Globus pallidus (tissue), 1 donor: ENCODE measurements at places on chromosomes 13 and 19.
A peak's percentile ranks its signal among the peaks of the same experiment; 100 is the strongest.

DNA sequence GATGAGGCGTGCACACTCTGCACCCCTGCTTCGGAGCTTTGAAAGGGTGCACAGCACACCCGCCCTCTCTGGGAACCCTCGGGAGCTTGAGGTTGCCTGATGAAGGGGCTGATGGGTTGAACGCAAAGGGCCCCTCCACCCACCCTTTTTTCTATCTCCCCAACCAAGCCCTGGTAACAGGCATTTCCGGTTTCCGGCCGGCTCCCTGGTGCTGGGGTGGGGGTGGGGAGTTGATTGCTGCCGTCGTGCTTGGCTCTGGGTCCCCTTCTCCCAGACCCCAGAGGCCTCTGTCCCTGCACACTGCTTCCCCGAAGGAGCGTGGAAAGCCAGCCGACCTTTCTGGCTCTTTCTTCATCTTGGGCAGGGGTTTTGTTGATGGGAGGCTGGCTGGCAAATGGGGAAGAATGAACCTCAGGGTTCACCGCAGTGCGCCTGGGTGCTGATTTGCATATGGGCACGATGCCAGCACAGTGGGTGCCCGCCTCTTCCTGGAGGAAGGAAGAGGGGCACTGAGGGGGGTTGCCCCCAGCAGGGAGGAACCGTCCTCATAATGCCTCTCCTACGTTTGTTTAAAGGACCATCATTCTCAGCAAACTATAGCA, 29.1 kb downstream of the VAV1 start:
- DNase-seq = peak; percentile 49

GRCh38 chr19:48629599-48630295, 7.4 kb downstream of the DBP start:
- DNase-seq = no peak

DNA sequence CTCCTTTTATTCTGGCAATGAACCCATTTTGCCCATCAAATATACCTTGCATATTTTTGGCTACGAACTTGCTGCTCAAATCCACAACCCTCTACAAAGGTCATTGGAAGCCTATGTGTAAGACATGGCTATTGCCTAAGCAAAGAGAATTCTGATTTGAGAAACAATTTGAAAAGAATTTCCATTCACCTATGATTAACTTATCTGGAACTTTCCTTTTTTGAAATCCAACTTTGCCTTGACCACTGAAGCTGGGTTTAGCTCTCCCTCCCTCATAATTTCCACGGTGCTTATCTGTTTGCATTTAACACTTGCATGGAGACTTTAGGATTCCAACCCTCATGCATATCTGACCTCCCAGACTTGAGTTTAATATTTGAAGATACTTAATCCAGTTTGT, 1514.7 kb upstream of the SLC10A2 start:
- no peak for DNase-seq

DNA sequence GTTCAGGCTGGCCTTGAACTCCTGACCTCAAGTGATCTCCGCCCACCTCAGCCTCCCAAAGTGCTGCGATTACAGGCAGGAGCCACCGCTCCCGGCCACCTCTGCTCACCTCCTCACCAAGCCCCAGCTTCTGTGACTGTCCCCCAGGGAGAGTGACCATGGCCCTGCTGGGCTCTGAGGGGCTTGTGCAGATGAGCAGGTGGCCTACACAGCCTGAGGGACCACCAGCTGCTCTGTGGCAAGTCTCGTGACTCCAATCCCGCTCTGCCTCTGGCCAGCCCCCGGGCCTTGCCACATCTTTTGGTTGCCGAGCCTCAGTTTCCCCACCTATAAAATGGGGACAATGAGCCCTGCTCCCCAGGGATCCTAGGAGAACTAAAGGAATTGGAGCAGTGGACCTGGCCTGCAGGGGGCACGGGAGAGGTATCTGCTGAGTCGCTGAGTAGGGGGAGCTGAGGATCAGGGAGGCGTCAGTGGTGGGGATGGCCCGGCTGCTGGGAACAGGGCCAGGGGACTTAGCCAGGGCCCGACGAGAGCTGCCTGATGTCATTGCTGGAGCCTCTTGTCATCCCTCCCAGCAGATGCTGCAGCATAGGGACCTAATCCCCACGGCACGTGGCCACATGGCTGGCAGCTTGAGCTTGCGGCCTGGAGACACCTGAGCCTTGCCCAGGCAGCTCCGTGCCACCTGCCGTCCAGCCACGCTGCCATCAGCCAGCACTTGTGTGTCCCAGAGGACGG, 74.7 kb downstream of the GADD45B start:
- DNase-seq = peak; percentile 79

DNA sequence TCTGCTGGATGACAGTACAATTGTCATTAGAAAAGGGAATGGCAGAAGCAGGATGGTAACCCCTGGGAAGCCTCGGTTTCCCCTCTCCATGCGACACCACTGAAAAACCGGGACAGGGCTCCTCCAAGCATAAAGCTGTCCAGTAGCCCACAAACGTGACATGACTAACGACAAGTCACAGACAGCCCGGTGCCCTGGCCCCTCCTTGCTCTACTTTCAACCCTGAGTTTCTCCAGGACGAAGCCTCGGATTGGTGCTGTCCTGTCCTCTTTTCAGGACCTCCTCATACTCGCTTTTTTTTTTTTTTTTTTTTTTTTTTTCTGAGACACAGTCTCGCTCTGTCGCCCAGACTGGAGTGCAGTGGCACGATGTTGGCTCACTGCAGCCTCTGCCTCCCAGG, 16.3 kb downstream of the DPP9 start:
- DNase-seq = no peak

DNA sequence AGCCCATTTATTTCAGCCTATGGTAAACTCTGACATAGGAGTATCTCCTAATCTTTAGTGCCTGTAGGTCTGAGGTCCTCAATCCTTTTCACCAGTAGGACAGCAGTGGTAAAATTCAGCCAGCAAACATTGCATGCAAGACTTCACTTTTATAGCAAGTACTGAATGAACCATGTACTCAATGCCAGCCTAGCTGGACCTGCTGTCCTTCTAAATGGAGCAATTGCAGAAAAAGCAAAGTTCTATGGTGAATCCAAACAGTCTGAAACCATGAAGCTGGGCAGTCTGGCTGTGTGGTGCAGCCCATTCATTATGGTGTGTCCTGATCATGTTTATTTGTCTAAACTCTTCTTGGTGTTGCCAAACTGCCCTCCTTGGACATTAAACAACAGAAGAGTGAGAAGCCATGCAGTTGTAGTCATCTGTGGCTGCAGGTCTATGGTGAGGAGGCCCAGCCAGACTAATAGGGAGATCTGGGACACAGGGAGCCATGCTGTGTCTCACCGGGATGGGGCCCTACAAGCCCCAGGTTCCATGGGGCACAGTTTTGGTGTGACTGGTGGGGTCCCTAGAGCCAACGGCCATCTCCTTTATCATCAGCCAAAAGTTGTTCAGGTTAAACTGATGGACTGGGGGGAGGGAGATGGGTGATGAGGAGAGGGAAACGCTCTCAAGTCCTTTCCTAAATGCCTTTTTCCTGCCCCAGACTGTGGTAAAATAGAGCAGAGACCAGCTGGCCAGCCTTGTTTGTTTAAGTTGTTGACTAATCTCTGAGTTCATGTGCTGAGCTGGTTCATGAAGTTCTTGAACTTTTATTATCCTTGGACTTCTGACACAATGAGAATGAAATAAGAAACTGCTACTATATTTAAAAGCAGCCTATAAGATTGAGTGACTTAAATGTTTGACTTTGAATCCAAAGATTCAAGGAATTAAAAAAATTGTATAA, 20.6 kb upstream of the TNFSF11 start:
- DNase-seq = no peak

GRCh38 chr13:111645198-111645597, 324.8 kb downstream of the TEX29 start:
- DNase-seq = no peak

GRCh38 chr19:22628401-22628800, 5.7 kb upstream of the ZNF492 start:
- DNase-seq = no peak

- no peak for DNase-seq
Measured at GRCh38 chr13:32877491-32877890, 138.7 kb upstream of the KL start.

- DNase-seq = no peak
Measured at GRCh38 chr13:38430796-38431195, 81.1 kb downstream of the UFM1 start.

GRCh38 chr13:39451860-39452301, 151.1 kb downstream of the LHFPL6 start:
- DNase-seq = no peak
